Lower lobe of right lung (tissue), 2 donors: ENCODE measurements at places on chromosomes 12 and 14. TPM values are rescaled to one million over a fixed set of nuclear protein-coding genes. Genes with fewer than 3 reads are reported as not detected.

The GALNT6 gene
- total RNA-seq, result 24.0 TPM

The JAG2 gene
- 29.2 TPM for total RNA-seq

The PZP gene
- total RNA-seq, result 2.7 TPM

The CMA1 gene
- total RNA-seq, result 2.4 TPM

The TSPAN8 gene
- 15.3 TPM for total RNA-seq

The IL26 gene
- not detected for total RNA-seq

The BHLHE41 gene
- 125 TPM for total RNA-seq

The CEP290 gene
- 11.6 TPM for total RNA-seq
